ENCODE measurements at places on chromosomes 12 and 14.

GRCh38 chr12:120761519-120761934 is 35.9 kb downstream of the ACADS start:
- no peak for DNase-seq

- no peak for DNase-seq
Observed at GRCh38 chr14:53993920-53994607, 37.4 kb upstream of the BMP4 start.

- no peak for DNase-seq
Observed at GRCh38 chr12:52207895-52208294, 16.1 kb upstream of the KRT80 start.

DNA sequence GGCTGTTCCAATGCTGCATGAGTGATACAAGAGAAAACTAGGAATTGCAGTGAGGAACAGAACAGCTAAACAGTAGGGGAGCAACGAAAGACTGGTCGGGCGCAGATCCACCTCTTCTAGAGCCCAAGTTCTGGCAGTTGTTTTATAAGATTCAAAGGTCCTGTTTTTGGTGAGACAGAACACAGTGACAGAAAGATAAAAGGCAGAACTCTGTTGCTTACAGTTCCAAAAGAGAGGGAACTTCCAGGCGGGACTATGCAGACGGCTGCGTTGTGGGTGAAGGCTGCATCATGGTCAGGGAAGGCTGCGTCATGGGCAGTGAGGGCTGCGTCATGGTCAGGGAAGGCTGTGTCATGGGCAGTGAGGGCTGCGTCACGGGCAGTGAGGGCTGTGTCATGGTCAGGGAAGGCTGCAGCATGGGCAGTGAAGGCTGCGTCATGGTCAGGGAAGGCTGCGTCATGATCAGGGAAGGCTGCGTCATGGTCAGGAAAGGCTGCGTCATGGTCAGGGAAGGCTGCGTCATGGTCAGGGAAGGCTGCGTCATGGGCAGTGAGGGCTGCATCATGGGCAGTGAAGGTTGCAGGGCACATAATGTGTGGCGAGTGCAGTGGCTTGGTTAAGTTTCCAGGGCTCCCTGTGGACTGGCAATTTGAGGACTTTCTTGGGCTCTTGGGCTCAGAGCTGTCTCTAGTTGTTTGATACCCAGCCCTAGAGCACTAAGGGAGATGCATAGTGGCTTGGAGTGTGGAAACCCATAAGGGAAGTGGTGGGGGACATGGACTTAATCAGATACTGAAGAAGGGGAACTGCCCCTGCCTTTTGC is 619.9 kb downstream of the AACS start:
- DNase-seq, result no peak

All from HAP-1 (cell line).